Daoy (cell line): ENCODE measurements at places on chromosomes 4 and X. TPM values are rescaled to one million over a fixed set of nuclear protein-coding genes. Genes with fewer than 3 reads are reported as not detected.

CACNA1F gene
- total RNA-seq: not detected in 2 replicates

KLB gene
- total RNA-seq: not detected in 2 replicates

NDST3 gene
- 0.27 and 0.57 TPM in 2 replicates for total RNA-seq

ADAD1 gene
- not detected in 2 replicates for total RNA-seq

KLHL15 gene
- total RNA-seq: 8.2 and 9.4 TPM in 2 replicates

LANCL3 gene
- total RNA-seq: 0.74 and 0.80 TPM in 2 replicates

TMSB15C gene
- total RNA-seq: 2.0 and 4.9 TPM in 2 replicates

UNC5C gene
- total RNA-seq: not detected in 2 replicates

PAGE4 gene
- not detected in 2 replicates for total RNA-seq

MAGEC2 gene
- total RNA-seq: 70.0 and 79.0 TPM in 2 replicates

UCHL1 gene
- total RNA-seq: 1,753 and 1,896 TPM in 2 replicates

IL3RA gene
- total RNA-seq: not detected in 2 replicates

NR3C2 gene
- 0.34 TPM in 1 of 2 replicates, not detected in the other for total RNA-seq

VSIG4 gene
- total RNA-seq: not detected in 2 replicates

PHEX gene
- total RNA-seq: 0.18 and 1.1 TPM in 2 replicates

SRPX2 gene
- 21.7 and 30.6 TPM in 2 replicates for total RNA-seq

REPS2 gene
- total RNA-seq: 0.97 and 5.6 TPM in 2 replicates

LYAR gene
- total RNA-seq: 80.0 and 103 TPM in 2 replicates

TLR8 gene
- not detected in 2 replicates for total RNA-seq

USP27X gene
- total RNA-seq: 0.57 and 1.5 TPM in 2 replicates

GAGE12E gene
- not detected in 2 replicates for total RNA-seq

MAGEE2 gene
- total RNA-seq: not detected in 2 replicates

TRPC5OS gene
- total RNA-seq: not detected in 2 replicates

PAGE2 gene
- total RNA-seq: 0.29 and 1.1 TPM in 2 replicates

CENPI gene
- total RNA-seq: 33.7 and 43.6 TPM in 2 replicates

SYTL5 gene
- 0.24 and 0.29 TPM in 2 replicates for total RNA-seq

DCX gene
- total RNA-seq: not detected in 2 replicates

TMPRSS11D gene
- total RNA-seq: not detected in 2 replicates

SOWAHB gene
- not detected in 2 replicates for total RNA-seq

CXCL8 gene
- total RNA-seq: 166 and 198 TPM in 2 replicates
